ENCODE measurements at places on chromosomes 7 and 10.

- no peak for DNase-seq
These were observed 60.9 kb downstream of the TCERG1L start for GRCh38 chr10:131250454-131251145.

DNA sequence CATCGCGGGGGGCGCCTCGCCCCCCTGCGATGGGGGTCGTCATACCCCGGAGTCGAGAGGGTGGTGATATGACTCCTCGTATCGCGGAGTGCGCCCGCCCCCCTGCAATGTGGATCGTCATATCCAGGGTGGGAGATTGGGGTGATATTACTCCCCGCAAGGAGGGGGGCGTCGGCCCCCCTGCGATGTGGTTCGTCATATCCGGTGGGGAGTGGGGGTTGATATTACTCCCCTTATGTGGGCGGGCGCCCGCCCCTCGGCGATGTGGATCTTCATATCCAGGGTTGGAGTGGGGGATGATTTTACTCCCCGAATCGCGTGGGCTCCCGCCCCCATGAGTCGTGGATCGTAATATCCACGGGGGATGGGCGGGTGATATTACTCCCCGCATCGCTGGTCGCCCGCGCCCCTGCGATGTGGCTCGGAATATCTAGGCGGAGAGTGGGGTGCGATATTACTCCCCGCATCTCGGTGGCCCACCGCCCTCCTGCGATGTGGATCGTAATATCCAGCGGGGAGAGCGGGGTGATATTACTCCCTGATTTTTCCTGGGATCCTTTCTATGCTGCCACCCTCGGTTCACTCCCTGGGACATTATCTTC is 36.9 kb downstream of the MEIG1 start:
- DNase-seq, result no peak

- no peak for DNase-seq
These were observed 746 bp upstream of the MRPS16 start for GRCh38 chr10:73253225-73253555.

- peak; percentile 23 for DNase-seq
These were observed 32.8 kb upstream of the SFTPD start for GRCh38 chr10:79981450-79982361.

DNA sequence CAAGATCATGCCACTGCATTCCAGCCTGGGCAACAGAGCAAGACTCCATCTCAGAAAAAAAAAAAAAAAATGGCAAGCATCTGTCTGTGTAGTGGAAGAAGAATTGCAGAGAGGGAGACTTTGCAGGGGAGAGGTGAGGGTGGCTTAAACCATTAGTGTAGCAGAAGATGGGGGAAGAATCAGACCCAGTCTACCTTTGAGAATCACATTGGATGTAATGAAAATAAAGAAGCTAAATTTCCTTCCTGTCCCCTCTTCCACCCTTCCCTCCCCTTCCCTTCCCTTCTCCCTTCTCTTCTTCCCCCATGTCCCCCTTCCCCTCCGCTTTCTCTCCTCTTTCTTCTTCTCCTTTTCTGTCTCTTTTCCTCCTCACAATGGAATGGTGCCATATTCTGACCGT is 180.8 kb upstream of the SVIL start:
- no peak for DNase-seq

GRCh38 chr10:6361869-6362268 is 159.1 kb downstream of the PFKFB3 start:
- no peak for DNase-seq
